GM23248 (cell line): ENCODE measurements at places on chromosomes 16 and 17.

GRCh38 chr16:21568502-21569189, 30.7 kb upstream of the METTL9 start:
- no peak overlapping the region for H3K27ac ChIP-seq
- H3K36me3 ChIP-seq: no peaks in the 10 kb centered on the region
- no peaks in the 10 kb centered on the region for H3K4me1 ChIP-seq
- H3K4me3 ChIP-seq: no peak overlapping the region

GRCh38 chr16:74438492-74438979, 17.3 kb upstream of the CLEC18B start:
- DNase-seq: no peak
- H3K4me1 ChIP-seq: no peaks in the 10 kb centered on the region
- no peaks in the 10 kb centered on the region for H3K27me3 ChIP-seq
- H3K4me3 ChIP-seq: no peak overlapping the region
- 0 out of 2 replicates have a peak, but pooled peaks cover 7% of the 10 kb centered on the region for H3K36me3 ChIP-seq

- DNase-seq: no peak
- H3K4me3 ChIP-seq: no peak overlapping the region
- H3K36me3 ChIP-seq: no peaks in the 10 kb centered on the region
Observed at GRCh38 chr16:68732741-68733399, 4.2 kb upstream of the CDH1 start.

DNA sequence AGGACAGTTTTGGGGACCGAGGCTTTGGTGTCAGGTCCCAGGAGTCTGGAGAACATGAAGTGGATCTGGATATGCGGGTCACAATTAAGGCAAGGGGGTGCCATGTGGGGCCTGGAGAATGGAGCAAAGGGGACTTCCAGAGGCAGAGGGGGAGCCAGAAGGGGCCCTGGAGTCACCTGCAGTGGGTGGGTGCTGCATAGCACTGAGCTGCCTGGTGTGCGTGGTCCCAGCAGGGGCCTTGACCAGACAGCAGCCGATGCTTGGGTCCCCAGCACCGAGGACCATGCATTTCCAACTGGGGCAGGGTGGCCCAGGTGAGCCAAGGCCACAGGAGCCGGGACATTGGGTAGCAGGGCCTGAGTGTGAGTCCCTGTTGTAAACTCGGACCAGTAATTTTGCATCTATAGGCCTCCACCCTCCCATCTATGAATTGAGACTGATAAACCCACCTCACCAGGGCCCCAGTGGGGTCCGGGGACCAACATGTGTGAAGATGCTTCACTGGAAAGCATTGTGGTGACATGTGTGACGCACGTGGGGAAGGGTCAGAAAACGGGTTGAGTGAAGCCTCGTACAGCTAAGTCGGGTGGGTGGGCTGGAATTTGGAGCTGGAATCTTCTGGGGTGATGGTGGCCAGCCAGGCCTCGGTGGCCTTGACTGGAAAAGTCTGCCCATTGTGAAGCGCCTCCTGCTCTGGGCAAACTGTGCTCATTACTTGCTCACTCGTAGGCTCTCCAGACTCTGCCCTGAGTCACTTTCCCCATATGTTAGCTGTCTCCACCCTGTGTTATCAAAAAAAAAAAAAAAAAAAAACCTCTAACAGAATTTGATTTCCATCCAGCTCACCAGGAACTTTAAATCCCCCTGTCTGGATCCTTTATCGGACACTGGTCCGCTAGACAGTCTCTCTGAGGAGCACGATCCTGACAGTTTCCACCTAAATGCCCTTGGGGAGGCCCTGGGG, 90.5 kb upstream of the ZNF469 start:
- H3K27ac ChIP-seq: no peak overlapping the region
- H3K27me3 ChIP-seq: no peaks in the 10 kb centered on the region
- no peaks in the 10 kb centered on the region for H3K36me3 ChIP-seq
- DNase-seq: peak; percentile 67
- H3K4me1 ChIP-seq: peaks cover 11% of the 10 kb centered on the region; the same call in 1 of the 2 replicates

DNA sequence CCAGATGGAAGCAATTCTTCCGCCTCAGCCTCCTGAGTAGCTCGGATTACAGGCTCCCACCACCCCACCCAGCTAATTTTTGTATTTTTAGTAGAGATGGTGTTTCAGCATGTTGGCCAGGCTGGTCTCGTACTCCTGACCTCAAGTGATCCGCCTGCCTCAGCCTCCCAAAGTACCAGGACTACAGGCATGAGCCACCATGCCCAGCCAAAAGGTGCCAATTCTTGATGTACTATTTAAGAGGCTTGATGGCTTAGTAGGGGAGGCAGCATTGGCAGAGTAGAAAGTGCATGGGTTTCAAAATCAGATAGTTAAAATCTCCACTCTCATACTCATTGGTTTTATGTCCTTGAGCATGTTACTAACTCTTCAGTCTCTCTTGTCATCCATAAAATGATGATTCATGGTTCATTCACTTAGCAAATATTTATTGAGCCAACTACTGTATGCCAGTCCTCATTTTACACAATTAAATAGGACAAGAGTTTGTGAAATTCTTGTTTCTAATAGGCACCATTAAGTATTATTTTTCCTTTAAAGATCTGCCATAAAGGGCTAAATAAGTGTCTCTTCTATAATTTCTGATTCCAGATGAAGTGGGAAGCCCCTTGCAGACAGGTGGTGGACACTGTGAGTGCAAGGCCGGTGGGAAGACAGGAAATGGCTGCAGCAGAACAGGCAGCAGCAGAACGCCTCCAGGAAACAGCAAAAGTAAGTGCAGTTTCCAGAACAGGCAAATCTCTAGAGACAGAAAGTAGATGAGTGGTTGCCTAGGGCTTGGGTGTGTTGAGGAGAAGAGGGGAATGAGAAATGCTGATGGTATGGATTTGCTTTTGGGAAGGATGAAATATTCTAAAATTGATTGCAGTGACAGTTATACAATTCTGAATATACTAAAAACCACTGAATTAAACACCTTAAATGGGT, 8.2 kb upstream of the RPL27 start:
- peak; percentile 86 for DNase-seq
- peaks cover 36% of the 10 kb centered on the region; the same call in 1 of the 2 replicates for H3K36me3 ChIP-seq
- no peaks in the 10 kb centered on the region for H3K27me3 ChIP-seq
- peaks cover 33% of the 10 kb centered on the region for H3K4me1 ChIP-seq
- H3K27ac ChIP-seq: peak overlapping the region; percentile 84

- H3K4me3 ChIP-seq: peak overlapping the region; percentile 52
- H3K36me3 ChIP-seq: no peaks in the 10 kb centered on the region
- peak overlapping the region; percentile 98 for H3K27ac ChIP-seq
- H3K27me3 ChIP-seq: no peaks in the 10 kb centered on the region
- DNase-seq: peak; percentile 99
Observed at GRCh38 chr16:88772871-88773811, 11.9 kb downstream of the PIEZO1 start.

DNA sequence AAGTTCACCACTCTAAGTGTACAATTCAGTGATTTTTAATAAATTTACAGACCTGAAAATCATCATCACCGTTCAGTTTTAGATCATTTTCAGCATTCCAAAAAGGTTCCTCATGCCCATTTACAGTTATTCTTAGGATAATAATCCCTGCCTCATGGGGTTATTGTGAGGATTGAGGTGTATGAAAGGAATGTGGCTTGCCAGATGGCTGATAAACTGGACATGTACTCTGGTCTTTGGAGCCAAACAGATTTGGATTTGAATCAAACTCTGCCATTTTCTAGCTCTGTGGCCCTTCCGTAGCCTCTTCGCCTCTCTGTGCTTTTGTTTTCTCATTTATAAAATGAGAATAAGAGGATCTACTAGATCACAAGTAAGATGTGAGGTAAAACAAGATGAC, 53.9 kb upstream of the GPRC5B start:
- no peak for DNase-seq
- no peak overlapping the region for H3K27ac ChIP-seq
- H3K4me1 ChIP-seq: no peaks in the 10 kb centered on the region
- no peak overlapping the region for H3K4me3 ChIP-seq
- no peaks in the 10 kb centered on the region for H3K36me3 ChIP-seq

GRCh38 chr16:72854267-72854959, 193.5 kb downstream of the ZFHX3 start:
- no peak for DNase-seq
- no peak overlapping the region for H3K27ac ChIP-seq
- no peak overlapping the region for H3K4me3 ChIP-seq
- H3K4me1 ChIP-seq: peaks cover 12% of the 10 kb centered on the region
- no peaks in the 10 kb centered on the region for H3K36me3 ChIP-seq

DNA sequence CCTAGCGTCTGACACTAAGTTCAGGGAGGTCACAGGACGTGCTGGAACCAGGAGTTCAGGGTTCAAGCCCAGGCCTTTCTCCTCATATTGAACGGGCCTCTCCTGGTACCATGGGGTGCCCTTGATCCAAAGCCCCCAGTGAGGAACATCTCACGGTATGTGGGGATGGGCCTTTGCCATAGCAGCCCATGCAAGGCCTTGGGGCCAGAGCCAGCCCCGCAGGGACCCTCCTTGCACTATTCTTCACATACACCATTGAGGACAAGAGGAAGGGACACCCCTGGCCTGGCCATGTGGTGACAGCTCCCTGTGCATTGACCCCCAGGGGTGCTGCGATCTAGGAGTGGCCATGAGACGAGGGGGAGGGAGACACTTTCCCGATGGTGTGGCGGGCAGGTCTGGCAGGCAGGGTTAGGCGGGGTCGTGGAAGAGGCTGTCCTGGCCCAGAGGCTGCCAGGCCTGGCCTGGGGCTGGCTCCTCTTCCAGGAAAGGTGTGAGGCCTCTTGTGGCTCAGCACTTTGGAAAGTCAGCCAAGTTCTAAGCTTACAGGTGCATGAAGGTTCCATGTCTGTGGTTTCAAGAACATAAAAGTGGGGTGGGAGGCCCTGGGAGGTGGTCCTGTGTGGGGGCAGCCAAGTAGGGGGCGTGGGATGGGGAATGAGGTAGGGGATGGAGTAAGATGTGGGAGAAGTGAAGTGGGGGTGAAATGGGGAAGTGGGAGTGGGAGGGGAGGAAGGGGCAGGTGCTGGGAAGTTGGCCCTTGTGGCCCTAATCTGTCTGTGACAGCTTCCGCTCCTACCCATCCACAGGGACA, 88.7 kb upstream of the CBX4 start:
- H3K27ac ChIP-seq: no peak overlapping the region
- no peaks in the 10 kb centered on the region for H3K36me3 ChIP-seq
- no peak overlapping the region for H3K4me3 ChIP-seq
- DNase-seq: no peak
- H3K4me1 ChIP-seq: no peaks in the 10 kb centered on the region

DNA sequence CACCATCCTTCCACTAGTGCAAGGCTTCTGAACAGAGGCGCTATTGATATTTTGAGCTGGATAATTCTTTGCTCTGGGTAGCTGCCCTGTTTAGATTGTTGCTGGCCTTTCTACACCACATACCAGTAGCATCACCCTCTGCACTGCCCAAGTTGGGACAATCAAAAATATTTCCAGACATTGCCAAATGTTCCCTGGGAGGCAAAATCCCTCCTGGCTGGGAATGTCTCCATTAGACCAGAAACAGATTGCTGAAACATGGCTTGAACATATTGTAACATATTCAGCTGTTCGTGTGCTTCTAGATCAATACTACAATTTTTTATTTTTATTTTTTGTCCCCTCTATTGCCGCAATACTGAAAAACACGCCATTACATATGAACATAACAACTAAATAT, 174.6 kb downstream of the ABCA8 start:
- H3K27ac ChIP-seq: no peak overlapping the region
- no peak for DNase-seq
- H3K27me3 ChIP-seq: no peaks in the 10 kb centered on the region
- no peak overlapping the region for H3K4me3 ChIP-seq
- H3K4me1 ChIP-seq: peaks cover 31% of the 10 kb centered on the region

DNA sequence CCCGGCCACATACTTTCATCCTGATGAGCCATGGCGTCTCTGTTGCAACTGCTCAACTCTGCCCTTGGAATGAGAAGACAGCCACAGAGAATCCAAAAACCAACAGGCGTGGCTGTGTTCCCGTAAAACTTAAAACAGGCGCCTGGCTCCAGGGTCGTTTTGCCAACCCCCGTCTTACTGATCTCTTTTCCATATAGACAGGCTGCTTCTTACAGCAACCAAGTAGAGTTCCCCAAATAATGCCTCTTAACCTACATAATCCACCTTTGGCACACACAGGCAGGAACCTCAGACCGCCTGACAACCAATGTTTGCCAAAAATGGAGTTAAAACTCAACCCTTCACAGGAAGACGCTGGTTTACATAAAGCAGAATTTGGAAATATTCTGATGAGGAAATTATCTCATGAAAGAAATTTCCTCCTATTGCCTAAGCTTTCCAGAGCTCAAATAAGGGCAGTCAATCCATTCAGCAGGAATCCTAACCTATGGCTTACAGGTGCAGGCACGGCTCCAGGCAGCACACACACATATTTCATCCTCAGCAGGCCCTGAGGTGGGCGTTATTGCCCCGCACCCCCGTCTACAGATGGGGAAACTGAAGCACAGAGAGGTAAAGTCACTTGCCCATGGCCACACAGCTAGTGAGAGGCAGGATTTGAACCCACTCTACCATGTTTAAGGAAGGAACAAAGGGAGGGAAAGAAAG, 35.8 kb downstream of the LITAF start:
- peaks cover 84% of the 10 kb centered on the region for H3K36me3 ChIP-seq
- DNase-seq: no peak
- H3K27me3 ChIP-seq: no peaks in the 10 kb centered on the region
- H3K27ac ChIP-seq: no peak overlapping the region
- no peaks in the 10 kb centered on the region; the same call in 1 of the 2 replicates for H3K4me1 ChIP-seq
- no peak overlapping the region for H3K4me3 ChIP-seq

GRCh38 chr16:13961099-13961811, 41.3 kb downstream of the ERCC4 start:
- no peaks in the 10 kb centered on the region for H3K36me3 ChIP-seq
- no peaks in the 10 kb centered on the region for H3K27me3 ChIP-seq
- no peak overlapping the region for H3K4me3 ChIP-seq
- peaks cover 14% of the 10 kb centered on the region for H3K4me1 ChIP-seq
- DNase-seq: peak; percentile 7
- H3K27ac ChIP-seq: no peak overlapping the region

GRCh38 chr16:31429314-31429713, 1.2 kb upstream of the COX6A2 start:
- no peaks in the 10 kb centered on the region for H3K36me3 ChIP-seq
- H3K27ac ChIP-seq: no peak overlapping the region
- no peaks in the 10 kb centered on the region; the same call in 1 of the 2 replicates for H3K27me3 ChIP-seq
- no peak overlapping the region for H3K4me3 ChIP-seq

- no peaks in the 10 kb centered on the region for H3K27me3 ChIP-seq
- DNase-seq: no peak
- no peaks in the 10 kb centered on the region for H3K36me3 ChIP-seq
- no peak overlapping the region for H3K27ac ChIP-seq
Observed at GRCh38 chr17:80203471-80203963, 16.6 kb downstream of the SGSH start.

GRCh38 chr17:82698974-82699442, 510 bp upstream of the RAB40B start:
- no peaks in the 10 kb centered on the region for H3K4me1 ChIP-seq
- no peaks in the 10 kb centered on the region for H3K27me3 ChIP-seq
- peak overlapping the region; percentile 79 for H3K4me3 ChIP-seq
- H3K27ac ChIP-seq: peak overlapping the region; percentile 28; the same call in 1 of the 2 replicates
- DNase-seq: peak; percentile 57

- no peaks in the 10 kb centered on the region for H3K36me3 ChIP-seq
- no peak overlapping the region for H3K27ac ChIP-seq
- no peak for DNase-seq
- H3K4me3 ChIP-seq: no peak overlapping the region
- H3K27me3 ChIP-seq: no peaks in the 10 kb centered on the region
Observed at GRCh38 chr16:25279491-25279890, 21.8 kb upstream of the ZKSCAN2 start.
